ENCODE measurements at places on chromosomes 2 and 18.

DNA sequence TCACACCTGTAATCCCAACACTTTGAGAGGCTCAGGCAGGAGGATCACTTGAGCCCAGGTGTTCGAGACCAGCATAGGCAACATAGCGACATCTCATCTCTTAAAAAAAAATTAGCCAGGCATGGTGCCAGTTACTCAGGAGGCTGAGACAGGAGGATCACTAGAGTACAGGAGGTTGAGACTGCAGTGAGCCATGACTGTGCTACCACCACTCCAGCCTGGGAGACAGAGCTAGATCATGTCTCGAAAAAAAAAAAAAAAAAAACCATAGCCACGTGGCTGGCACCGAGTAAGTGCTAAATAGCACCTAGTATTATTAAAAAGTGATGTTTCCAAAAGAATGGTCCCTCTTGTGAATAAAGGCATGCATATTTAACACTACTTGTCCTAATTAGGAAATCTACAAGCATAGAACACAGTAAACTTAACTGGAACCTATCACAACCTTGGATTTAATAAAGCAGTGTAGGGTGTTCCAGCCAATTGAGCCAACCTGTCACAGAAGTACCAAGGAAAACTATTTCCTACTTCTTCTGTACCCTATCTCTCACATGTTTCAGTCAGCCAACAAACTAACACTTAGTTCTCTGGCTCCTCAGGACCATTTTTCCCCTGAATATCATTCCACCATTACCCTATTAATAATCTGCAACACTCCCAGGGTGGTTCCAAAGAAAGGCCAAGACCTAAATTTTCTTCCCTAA, 8.8 kb downstream of the RAB1A start:
- no peak for DNase-seq

- DNase-seq: no peak
Measured at GRCh38 chr2:169798397-169798717, 314 bp upstream of the SSB start.

GRCh38 chr18:39523281-39523680, 1957.7 kb upstream of the CELF4 start:
- DNase-seq: no peak

DNA sequence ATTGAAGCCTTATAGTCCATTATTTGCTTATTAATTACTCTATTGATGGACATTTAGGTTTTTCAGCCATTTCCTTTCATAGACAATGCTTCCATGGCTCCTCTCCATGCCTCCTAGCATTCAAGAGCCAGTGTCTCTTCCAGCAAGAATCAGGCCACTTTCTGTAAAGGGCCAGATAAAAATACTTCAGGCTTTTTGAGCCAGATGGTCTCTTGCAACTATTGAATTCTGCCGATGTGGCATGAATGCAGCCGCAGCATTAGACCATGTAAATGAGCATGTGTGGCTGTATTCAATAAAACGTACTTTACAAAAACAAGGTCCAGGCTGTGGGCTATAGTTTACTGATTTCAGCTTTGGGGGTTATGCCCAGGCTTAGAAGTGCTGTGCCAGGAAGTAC, 38.5 kb downstream of the TRAF3IP1 start:
- DNase-seq: no peak

DNA sequence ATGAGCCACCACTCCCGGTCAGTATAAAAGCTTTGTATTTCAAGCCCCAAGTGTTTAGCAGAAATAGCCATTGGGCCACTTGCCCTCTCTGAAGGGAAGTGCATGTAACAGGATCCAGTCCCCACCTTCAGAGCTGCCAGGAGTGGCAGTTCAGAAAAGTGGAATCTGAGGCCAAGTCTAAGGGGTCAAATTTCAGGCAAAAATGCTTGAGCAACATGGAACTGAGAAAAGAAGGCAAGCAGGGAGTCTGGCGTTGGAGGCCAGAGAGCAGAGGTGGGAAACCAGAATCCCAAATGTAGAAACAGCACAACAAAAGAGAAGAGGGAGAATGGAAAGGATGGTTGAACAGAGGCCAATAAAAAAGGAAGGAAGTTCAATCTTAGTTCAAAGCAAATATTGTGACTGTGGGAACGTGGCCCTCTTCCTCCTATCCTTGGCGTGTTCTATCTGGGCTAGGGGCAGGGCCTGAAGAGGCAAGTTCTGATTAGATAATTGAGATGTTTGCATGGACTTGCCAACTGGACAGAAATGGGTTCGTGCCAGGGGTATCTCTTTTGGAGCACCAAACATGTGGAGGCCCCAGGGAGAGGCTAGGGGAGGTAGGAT, 102.2 kb downstream of the AP1S3 start:
- DNase-seq: no peak

- no peak for DNase-seq
Measured at GRCh38 chr18:58213440-58213839, 169.4 kb downstream of the NEDD4L start.

DNA sequence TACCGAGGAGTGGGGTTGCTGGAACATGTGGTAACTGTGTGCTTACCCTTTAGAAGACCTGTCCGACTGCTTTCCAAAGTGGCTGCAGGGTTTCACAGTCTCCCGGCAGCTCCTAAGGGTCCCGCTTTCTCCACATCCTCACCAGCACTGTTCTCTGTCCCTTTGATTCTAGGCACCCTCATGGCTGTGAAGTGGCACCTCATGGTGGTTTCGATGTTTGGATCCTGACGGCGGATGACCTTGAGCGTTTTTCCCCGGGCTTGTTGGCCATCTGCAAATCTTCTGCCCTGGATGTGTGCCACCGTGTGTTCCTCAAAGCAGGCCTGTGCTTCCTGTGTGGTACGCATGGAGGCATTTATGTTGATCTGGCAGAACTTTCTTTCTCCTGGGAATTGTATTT, 292.5 kb upstream of the HDAC4 start:
- no peak for DNase-seq

- DNase-seq: no peak
Measured at GRCh38 chr2:189798312-189799029, 14.2 kb downstream of the PMS1 start.

DNA sequence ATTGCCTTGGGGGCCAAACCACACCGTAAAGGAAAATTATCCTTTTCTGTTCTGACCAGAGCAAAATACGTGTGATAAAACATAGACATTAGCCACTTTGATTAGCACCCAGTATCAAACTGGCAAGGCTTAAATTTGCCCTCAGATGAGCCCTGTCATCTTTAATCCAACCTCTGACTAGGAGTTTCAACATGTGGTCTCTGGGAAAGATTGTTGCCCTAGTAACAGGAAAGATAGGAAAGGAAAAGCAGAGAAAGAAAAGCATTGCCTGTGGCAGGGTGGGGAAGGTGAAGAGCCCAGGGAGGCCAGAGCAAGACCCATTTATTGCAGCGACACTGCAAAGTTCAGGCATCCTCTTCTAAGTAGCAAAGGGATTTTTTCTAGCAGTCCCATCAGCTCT, 181.5 kb upstream of the SCN7A start:
- DNase-seq: no peak

- no peak for DNase-seq
Measured at GRCh38 chr2:197081294-197081693, 154.8 kb upstream of the PGAP1 start.

Data from CMK (cell line).